ENCODE measurements at places on chromosomes 2 and 18. TPM values are rescaled to one million over a fixed set of nuclear protein-coding genes. Genes with fewer than 3 reads are reported as not detected.

Gene PROM2
- total RNA-seq: 0.99 TPM

Gene HOXD11
- not detected for total RNA-seq

Gene GALR1
- 3.2 TPM for total RNA-seq

Gene SLC9A4
- total RNA-seq: 0.30 TPM

Gene ALKAL2
- total RNA-seq: 0.88 TPM
